ENCODE measurements at places on chromosomes 3 and 15. TPM values are rescaled to one million over a fixed set of nuclear protein-coding genes. Genes with fewer than 3 reads are reported as not detected.

- no peak for DNase-seq
Measured at GRCh38 chr15:51203797-51204196, 109.1 kb upstream of the TNFAIP8L3 start.

- DNase-seq, result no peak
Measured at GRCh38 chr15:48541341-48542278, 103.9 kb downstream of the FBN1 start.

DNA sequence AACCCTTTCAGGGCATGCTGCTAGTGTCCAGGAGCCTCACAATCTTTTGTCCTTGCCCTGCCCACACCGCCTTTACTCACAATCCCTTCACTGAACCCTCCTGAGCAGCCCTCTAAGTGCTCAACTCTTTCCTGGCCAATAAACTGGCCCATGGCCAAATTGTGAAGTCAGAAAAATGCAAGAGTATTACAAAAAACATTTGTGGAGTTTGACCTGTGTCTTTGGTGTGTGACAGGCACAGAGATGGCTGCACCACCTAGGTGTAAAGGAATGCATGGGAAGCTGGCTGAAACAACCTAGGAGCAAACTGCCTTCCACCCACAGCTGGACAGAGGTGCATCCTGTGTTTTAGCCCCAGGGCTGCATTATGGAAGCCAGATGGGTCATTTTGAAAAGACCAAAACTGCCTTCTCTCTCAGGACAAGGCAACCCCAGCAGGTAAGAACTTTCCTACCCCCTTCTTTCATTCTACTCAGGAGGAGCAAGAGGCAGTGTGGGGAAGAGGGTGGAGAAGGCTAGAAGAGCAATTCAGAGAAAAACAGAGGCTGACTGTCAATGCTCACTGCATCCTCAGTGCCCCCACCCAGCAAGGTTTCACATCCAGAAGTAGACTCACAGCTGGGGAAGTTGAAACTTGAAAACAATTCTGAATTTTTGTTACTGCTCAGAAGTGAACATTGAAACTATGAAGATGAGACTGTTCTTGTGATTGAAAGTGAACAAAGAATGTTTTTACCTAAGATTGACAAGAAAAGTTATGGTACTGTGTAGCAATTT lies 78.6 kb downstream of the TRIM42 start:
- DNase-seq, result no peak

MASP1 gene
- total RNA-seq, result 22.8 TPM

GRCh38 chr3:171293142-171293782 lies 166.9 kb downstream of the TNIK start:
- DNase-seq, result no peak

GRCh38 chr3:33181229-33181628 lies 37.4 kb downstream of the SUSD5 start:
- no peak for DNase-seq

DNA sequence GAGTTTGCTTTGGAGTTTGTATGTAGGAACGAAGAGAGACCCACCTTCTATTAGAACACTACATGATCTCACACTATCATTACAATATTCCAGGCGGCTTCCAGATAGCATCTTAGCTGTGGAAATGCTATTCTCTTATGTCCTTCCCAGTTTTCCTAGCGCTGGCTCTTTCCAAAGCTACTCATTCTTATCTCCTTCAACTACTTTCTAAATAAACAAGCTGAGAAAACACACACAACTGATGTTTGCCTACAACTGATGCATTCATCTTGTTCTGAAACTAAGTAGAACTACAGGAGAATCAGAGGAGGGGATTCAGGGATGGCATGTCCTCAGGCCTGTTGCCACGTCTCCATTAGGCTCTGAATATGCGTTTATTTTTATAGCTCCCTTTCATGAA lies 108.9 kb downstream of the GREM1 start:
- no peak for DNase-seq

GPR87 gene
- not detected for total RNA-seq

DNA sequence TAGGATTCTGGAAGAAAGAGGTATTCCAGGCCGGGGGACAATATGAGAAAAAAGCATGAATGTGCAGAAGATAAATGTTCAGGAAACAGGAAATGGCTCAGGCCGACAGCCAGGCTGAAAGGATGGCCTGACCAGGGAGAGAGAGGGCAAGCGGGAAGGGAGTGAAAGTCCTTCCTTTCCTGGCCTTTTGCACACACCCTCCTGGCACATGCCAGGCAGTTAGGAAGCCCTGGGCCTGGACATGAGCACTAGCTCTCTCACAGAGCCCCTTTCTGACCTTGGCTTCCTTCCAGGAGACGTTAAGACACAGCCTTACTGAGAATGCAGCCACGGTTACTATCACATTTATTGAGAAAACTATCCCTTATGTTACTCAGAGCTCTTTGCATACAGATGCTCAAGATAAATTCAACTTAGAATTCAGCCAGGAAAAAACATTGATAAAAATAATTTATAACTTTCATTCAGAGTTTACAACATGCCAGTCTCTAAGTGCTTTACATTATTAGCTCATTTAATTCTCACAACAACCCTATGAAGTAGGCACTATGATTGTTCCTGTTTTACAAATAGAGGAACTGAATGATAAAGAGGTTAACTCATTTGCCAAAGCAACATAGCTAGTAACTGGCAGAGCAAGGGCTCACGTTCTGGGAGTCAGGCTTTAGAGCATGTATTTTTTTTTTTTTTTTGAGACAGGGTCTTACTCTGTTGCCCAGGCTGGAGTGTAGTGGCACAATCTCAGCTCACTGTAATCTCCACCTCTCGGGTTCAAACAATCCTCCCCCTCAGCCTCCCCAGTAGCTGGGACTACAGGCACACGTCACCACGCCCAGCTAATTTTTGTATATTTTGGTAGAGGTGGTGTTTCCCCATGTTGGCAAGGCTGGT lies 39.4 kb upstream of the SMAD3 start:
- no peak for DNase-seq

GRK7 gene
- under 0.01 TPM for total RNA-seq

DNA sequence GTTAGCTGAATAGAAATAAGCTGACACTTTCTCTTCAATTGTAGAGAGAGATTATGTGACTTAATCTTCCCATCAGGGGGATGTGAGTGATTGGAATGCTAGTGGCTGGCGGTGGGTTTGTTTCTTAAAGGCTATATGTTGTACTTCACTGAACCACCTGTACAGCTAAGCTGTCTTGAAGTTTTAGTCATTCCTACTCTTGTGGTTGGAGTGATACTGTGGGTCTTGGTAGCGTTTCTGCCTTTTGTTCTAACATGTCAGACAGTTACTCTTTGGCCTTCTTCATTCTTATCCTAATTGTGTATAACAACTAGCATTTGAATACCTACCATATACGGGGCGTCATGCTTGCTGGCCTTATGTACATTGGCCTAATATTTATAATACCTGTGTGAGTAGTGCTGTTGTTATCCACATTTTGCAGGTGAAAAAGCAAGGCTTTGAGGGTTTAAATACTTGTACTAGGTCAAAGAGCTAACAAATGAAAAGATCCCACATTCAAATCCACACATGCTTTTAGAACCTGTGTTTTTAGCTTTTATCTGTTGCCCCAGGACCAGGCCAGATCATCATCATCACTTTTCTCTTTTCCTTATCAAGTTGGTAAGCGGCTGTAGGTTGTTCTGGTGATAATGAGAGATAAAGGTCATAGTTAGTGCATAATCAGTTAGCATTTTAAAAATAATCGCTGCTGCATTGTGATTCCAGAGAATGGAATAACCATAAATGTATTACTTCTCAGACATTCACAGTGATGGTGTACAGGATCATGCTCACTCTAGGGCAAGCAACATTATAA lies 50.2 kb downstream of the AKAP13 start:
- no peak for DNase-seq

PPP1R14D gene
- not detected for total RNA-seq

TEX55 gene
- total RNA-seq, result not detected

DNA sequence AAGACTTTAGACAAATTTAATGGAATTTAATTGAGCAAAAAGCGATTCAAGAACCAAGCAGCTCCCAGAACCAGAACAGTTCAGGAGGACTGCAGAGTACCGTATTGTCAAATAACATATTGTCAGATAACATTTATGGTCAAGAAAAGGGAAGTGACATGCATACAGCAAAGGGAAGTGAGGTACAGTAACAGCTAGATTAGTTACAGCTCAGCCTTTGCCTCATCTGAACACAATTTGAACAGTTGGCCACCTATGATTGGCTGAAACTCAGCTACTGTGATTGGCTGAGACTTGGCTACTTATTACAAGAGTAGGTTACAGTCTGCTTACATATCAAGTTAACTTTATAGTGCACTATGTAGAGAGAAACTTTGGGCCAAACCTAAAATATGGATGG lies 21.9 kb downstream of the ZFAND6 start:
- DNase-seq, result no peak

GRCh38 chr3:58924578-58924977 lies 125.2 kb downstream of the CFAP20DC start:
- no peak for DNase-seq

LRRC15 gene
- not detected for total RNA-seq

DNA sequence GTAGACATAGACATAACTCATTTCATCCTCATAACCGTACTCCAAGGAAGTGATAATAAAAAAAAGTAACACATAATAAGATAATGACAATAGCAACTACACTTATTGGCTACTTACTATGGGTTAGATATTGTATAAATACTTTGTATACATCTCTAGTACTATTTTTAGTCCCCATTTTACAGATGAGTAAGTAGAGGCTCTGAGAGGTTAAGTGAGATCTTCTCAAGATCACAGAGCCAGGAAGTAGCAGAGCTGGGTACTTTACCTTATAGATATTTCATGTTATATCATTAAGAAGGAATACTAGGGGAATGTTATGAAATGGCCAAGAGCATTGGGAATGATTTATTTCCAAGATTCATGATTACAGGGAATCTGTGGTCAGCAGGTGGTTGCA lies 49.4 kb upstream of the ADAMTSL3 start:
- DNase-seq, result no peak

DNA sequence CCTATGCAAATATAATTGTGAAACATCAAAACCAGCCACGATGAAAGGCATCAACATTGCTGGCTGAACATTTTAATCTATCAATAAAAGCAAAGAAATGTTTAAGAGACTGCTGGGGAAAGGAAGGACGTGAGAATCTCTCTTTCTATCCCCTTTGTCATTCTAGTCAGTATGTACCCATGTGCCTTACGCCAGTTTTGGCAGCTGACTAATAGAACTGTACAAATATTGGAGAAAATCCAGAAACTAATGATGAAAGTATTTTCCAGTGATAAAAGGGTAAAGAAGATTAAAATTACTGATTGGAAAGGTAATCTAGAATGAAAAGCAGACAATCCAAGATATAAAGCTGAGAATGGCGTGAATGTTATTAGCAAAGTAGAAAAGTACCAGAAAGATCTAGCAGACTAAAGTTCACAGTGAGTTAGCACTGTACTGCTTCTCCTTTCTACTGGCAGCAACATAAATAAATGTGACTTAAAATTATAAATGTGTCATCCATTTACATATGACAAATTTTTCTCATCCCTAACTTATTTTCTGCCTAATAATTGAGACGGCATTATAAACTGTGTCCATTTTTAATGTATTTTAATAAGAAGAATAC lies 401.9 kb upstream of the CNTN4 start:
- no peak for DNase-seq

- no peak for DNase-seq
Measured at GRCh38 chr3:78035131-78035641, 995.3 kb downstream of the ROBO2 start.

GRCh38 chr3:43279532-43279931 lies 6.8 kb upstream of the SNRK start:
- DNase-seq, result no peak

- no peak for DNase-seq
Measured at GRCh38 chr15:75532413-75533250, 46.5 kb downstream of the PTPN9 start.

- no peak for DNase-seq
Measured at GRCh38 chr15:74593122-74593521, 22.5 kb upstream of the CLK3 start.

- no peak for DNase-seq
Measured at GRCh38 chr15:60898896-60899295, 330.2 kb downstream of the RORA start.

GRCh38 chr3:128703561-128703960 lies 22.4 kb upstream of the RAB7A start:
- DNase-seq, result no peak

GRCh38 chr3:105598042-105598796 lies 231.5 kb downstream of the ALCAM start:
- DNase-seq, result no peak

GRCh38 chr15:77478051-77478450 lies 57.4 kb downstream of the HMG20A start:
- DNase-seq, result no peak

GRCh38 chr3:49236226-49236625 lies 40.8 kb downstream of the C3orf62 start:
- DNase-seq, result no peak

DNA sequence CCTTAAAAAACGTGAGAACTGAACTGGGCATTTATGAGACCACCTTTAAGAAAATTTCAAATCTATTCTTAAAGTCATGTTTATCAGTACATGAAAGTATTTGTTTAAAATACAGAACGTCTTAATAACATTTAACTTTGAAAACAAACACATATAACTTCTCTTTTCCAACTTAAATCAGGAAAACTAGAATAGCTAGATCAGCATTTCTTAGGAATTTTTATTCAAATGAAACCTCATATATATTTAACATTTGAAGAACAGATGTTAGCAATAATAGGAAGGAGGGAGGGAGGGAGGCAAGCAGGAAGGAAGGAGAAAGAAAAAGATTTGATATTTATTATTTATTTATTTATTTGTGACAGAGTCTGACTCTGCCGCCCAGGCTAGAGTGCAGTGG lies 120.2 kb downstream of the NR1I2 start:
- no peak for DNase-seq

DNA sequence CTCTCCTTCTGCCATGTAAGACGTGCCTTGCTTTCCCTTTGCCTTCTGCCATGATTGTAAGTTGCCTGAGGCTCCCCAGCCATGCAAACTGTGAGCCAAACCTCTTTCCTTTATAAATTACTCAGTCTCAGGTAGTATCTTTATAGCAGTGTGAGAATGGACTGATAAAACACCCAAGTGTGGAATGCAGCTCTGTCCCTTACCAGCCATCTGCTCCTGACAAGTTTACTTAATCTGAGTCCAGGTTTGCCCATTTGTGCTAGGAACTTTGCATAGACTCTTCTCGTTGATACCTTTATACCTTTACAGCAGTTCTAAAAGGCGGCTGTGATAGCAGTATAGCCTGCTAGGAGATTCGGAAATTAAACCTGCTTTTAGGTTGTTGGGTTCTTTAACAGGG lies 48.1 kb downstream of the SLC25A26 start:
- no peak for DNase-seq

LXN gene
- 7.3 TPM for total RNA-seq

GRCh38 chr3:81161851-81162250 lies 599.6 kb downstream of the GBE1 start:
- DNase-seq, result no peak

DNA sequence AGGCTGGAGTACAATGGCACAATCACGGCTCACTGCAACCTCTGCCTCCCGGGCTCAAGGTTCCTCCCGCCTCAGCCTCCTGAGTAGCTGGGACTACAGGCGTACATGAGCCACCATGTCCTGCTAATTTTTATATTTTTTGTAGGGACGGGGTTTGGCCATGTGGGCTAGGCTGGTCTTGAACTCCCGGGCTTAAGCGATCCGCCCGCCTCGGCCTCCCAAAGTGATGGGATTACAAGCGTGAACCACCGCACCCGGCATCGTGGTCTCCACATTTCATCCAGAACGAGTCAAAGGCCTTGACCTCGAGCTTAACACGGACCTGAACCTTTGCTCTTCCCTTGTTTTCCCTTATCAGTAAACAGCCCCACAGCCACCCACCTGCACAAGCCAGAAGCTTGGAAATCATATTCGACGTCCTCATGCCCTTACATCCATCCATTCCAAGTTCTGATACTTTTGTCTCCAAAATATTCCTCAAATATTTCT lies 1.4 kb upstream of the PTPN23 start:
- no peak for DNase-seq

TM4SF4 gene
- not detected for total RNA-seq

Measured in frontal cortex (tissue), 4 donors.